ENCODE measurements at places on chromosomes 1 and 21. TPM values are rescaled to one million over a fixed set of nuclear protein-coding genes. Genes with fewer than 3 reads are reported as not detected.

GRCh38 chr1:70383483-70383882 lies 27.6 kb upstream of the CTH start:
- DNase-seq = no peak

DNA sequence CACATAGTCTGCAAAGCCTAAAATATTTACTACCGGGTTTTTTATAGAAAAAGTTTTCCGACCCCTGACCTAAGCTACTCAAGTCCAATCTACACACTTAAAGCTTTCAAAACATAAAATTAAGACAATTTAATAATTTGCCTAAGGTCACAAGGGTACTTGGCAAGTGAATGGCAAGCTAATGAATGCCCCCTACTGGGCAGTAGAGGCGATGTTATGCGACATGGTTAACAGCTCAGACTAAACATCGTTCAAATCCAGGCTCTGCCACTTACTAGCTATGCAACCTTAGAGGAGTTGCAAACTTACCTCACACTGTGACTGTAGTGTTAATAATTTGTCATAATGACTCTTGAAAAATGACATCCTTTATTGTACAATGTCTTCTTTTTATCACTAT lies 317.2 kb upstream of the NFIA start:
- no peak for DNase-seq

GRCh38 chr1:67941746-67942145 lies 108.5 kb upstream of the GNG12 start:
- DNase-seq = no peak

GRCh38 chr1:172770071-172770470 lies 111.2 kb downstream of the FASLG start:
- no peak for DNase-seq

GRCh38 chr1:235181561-235182245 lies 20.7 kb upstream of the RBM34 start:
- no peak for DNase-seq

DNA sequence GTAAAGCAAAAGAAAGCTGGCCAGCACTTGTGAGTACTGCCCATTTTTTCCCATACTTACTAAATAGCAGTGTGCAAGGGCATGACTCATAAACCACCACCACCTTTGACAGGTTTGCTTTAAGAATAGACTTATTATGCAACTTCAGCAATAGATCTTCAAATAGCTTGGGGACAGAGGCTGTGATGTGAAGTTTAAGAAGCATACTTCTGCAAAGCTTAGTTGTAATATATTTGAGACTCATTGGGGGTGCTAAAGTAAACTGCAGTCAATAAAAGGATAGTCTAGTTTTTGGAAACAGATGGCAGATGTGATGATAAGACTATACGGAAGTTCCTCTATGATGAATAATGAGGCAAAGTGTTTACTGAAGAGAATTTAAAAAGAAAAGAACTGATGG lies 210.0 kb downstream of the PLA2G4A start:
- DNase-seq = no peak

DNA sequence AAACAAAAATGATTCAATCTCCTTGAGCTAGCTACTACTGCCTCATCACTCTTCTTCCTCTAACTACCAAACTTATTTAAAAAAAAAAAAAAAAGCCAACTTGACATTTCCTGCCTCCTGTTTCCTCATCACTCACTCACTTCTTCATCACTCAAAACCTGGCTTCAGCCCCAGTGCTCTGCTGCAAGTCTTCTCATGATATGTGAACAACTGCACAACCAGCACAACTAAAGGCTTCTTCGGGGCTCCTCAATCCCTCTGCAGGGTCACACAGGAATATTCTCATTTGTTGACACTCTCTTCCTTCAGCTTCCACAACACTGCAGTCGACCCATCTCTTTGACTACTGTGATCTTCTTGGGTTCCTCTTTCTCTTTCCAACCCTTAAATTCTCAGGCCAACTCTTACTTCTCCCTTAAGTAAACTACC lies 7.6 kb downstream of the MTF1 start:
- no peak for DNase-seq

GRCh38 chr21:35077975-35078374 lies 28.9 kb upstream of the RUNX1 start:
- DNase-seq = no peak

DNA sequence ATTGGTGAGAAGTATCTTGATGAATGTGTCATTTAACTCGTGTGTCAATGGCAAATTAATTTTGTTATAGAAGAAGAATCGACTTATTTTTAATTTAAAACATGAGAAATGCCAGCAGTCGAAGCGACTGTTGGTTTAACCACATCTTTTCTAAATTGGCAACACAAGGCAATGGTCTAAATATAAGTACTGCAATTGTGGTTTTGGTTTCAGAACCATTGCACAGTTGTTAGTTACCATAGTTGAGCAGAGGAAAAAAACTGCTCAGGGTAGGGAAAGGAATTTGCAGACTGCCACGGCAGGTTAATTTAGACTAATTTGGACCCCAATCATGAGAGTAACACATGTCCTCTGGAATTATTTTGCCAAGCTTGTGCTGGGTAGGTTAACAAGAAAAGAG lies 185.6 kb upstream of the RUNX1 start:
- DNase-seq = no peak

GRCh38 chr1:220750131-220750515 lies 2.0 kb downstream of the MTARC2 start:
- no peak for DNase-seq

- no peak for DNase-seq
Measured at GRCh38 chr1:182484067-182484466, 34.1 kb downstream of the RGSL1 start.

DNA sequence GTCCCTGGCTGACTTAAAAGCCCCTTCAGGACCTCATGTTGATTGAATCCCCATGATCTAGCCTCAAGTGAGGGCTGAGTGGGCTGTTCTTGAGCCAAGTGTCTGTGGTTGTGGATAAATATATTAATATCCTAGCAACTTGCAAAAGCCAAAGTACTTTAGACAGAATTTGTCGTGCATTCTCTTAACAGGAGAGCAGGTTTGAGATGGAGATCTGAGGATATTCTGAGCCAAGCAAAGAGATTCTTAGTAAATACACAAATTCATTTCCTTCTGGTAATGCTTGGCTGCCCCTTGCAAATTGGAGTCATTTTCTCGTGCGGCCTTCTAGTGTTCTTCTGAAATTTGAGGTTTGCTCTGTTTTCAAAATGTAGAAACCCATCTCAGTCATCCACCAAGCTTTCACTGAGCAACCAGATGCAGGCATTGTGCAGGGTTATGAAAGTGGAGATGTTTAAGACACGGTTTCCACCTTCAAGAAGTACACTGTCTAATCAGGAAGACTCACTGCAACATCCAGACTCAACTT lies 242.1 kb upstream of the JUN start:
- no peak for DNase-seq

- no peak for DNase-seq
Measured at GRCh38 chr21:18772404-18772803, 368.8 kb upstream of the TMPRSS15 start.

DNA sequence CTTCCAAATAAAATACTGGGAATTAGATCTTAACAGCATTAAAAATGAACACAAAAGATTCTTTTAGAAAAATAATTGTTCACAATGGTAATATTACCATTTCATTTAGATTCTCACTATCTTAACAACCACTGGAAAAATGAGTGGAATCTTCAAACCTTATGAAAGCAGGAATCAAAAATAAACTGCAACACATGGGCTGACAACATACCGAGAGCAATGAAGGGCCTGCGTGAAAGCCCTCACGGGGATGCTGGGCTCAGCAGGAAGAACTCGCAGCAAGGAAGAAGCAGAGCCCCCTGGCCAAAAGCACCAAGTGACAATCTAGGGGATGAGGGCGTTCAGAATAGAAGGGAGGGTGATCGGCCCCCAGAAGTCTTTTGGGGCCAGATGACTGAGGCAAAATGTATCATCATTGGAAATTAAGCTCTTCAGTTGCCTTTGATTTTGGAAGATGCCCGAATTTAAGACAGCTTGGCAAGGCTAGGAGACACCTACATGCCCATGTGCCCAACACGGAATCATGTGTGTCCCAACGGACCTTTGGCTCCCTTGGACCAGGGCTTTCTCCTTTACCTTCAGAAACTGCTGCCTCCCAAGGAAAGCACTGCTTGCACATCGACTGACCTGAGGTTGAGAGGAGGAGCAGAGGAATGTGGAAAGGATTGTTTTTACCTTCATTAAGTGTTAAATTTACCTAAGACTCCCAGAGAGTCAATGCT lies 103.9 kb downstream of the TGFBR3 start:
- no peak for DNase-seq

DNA sequence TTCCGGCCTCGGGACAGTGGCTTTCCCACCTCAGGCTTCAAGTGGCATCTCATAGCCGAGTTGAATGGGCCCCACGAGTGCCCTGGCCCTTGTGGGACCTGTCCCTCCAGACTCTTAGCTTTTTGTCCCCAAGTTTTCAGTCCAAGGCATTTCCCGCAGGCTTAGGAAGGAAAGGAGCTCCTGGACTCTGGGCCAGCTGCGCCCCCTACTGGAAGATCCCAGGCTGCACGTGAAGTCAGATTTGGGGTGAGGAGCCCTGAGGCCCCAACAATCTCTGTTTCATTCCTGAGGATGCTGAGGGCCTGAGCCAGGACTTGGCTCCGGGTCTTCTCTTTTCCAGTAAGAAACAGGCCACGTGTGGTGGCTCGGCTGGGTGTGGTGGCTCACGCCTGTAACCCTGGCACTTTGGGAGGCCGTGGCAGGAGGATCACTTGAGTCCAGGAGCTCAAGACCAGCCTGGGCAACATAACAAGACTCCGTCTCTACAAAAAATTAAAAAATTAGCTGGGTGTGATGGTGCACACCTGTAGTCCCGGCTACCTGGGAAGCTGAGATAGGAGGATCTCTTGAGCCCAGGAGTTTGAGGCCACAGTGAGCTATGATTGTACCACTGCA lies 67.4 kb downstream of the ARHGEF10L start:
- DNase-seq = peak; percentile 76

GRCh38 chr1:30174499-30174898 lies 548.9 kb downstream of the MATN1 start:
- no peak for DNase-seq

DNA sequence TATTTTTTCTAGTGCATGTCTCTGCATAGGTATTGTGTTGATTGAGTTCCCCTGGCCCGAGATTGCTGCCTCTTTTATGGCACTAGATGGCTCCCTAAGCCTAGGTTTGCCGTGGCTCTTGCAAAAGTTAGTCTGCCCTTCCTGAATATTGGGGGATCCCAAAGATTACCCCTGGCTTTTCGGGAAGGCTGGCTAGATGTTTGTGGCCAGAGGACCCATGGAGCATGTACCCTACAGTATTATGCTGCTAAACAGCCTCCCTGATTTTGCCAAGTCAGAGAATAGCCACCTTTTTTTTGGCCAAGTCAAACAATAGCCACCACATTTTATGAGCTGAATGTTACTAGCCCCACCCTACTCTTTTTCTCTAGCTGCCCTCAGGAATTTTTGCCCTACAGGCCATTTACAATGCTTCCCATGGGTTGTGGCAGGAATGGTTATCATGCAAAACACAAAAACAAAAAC lies 343.2 kb downstream of the OLFM3 start:
- no peak for DNase-seq

- no peak for DNase-seq
Measured at GRCh38 chr1:14292520-14292919, 306.0 kb upstream of the KAZN start.

DNA sequence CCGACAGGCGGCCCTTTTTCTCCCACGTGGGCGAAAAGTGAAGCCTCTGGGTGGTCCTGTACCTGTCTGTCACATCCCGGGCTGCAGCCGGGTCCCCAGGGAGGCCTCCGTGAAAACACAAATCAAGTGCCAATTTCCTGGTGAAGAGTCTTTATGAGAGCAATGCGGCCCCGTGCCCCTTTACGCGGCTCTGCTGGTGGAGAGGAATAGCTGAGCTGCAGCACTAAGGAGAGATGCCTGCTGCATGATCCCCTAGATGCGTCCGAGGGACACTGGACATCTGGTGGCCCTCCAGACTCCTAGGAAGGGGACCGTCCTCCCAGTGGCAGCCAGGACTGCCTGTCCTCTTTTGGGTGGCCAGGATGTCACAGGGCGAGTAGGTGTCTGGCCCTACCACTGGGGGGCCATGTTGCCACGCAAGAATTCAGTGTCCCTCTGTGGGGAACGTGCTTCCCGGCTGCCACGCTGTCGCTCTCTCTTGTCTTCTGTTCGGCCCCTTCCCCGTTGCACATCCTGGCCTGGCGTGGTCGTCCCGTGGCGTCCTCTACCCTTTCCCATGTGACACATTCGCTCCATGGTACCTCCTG lies 38.7 kb downstream of the COL18A1 start:
- DNase-seq = no peak

- no peak for DNase-seq
Measured at GRCh38 chr1:185645686-185646085, 88.5 kb upstream of the HMCN1 start.

DNA sequence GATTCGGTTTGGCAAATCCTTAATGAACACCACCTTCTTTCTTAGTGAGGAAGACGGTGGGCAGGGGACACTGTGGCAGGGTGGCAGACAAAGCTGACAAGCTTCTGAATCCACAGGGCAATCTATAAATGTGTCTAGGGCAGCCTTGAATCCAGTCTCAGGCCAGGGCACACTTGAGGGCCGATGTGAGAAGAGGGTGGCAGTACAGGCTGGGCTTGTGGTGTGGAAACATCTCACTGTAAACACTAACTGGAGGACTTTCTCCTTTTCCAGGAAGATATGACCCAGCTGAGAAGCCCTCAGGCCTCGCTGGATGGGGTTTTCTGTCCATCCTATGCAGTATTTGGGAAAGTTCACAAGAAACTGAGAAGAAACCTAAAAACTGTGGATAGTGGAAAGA lies 46.5 kb downstream of the PKP1 start:
- DNase-seq = no peak

DNA sequence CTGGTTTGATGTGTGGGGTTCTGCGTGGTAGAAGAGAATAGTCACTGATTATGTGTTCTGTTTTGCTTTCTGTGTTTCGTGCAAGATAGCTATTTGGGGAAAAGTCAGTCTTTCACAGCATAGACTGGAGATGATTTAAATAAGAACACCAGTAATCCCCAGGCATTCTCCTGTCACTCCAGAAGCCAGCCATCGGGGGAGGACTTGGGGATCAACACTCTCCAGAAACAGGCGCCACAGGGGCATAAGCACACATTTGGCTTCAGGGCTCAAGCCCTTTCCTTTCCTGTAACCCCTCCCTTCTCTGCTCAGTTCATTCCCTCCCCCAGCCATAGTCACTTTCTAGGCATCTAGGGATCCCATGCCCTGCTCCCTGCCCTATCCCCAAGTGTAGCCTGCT lies 97.3 kb upstream of the BEND5 start:
- no peak for DNase-seq

- no peak for DNase-seq
Measured at GRCh38 chr1:236451796-236452373, 57.8 kb downstream of the EDARADD start.

The AGT gene
- 8.2 TPM for total RNA-seq

The CLEC20A gene
- total RNA-seq = not detected

The OR2T12 gene
- total RNA-seq = not detected

The PLA2G2D gene
- not detected for total RNA-seq

The SERINC2 gene
- total RNA-seq = 50.6 TPM

The TNFRSF4 gene
- total RNA-seq = 2.3 TPM

The AIRE gene
- total RNA-seq = not detected

The ANKRD35 gene
- total RNA-seq = 6.4 TPM

The HUNK gene
- total RNA-seq = 1.3 TPM

The TMEM9 gene
- total RNA-seq = 99.8 TPM

The SPRR1B gene
- not detected for total RNA-seq

The ARHGAP30 gene
- 16.5 TPM for total RNA-seq

Measured in breast epithelium (tissue), 4 donors.